NCI-H2029 treated with DMSO at 0.1 percent for 48 hours (cell line): ENCODE measurements at places on chromosomes 1 and 21.

DNA sequence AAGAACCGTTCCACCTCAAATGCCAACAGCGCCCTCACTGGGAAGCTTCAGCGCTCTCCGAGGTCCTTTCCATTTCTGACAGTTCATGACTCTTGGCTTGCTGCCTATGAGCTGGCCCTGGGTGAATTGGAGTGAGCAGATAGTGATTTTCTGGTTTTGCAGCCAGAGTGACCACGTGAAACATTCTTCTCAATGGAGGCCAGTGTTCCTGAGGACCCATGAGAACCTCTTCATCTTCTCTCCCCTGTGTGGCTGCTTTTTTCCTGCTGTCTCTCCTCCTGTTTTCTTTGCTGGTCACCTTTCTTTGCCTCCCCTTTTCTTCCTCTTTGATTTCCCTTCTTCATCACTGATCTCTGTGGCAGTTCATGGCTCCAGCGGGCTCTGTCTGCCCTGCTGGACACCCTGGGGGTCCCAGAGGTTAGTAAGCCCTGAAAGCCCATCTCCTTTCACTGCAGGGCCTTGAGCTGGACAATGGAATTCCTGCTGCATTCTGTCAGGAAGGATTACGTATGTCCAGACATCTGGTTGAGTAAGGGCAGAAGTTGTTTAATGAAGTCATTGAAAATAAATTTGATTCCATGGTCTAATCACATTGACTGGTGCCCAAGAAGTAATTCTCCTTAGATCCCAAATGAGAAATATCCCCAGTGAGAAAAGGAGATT lies 29.9 kb downstream of the VASH2 start:
- DNase-seq: no peak

GRCh38 chr1:7984811-7985210 lies 23.3 kb downstream of the PARK7 start:
- DNase-seq: no peak

GRCh38 chr1:157856538-157856937 lies 14.9 kb upstream of the CD5L start:
- no peak for DNase-seq

- DNase-seq: no peak
These were observed 8.7 kb downstream of the TNFRSF14 start for GRCh38 chr1:2564815-2565374.

DNA sequence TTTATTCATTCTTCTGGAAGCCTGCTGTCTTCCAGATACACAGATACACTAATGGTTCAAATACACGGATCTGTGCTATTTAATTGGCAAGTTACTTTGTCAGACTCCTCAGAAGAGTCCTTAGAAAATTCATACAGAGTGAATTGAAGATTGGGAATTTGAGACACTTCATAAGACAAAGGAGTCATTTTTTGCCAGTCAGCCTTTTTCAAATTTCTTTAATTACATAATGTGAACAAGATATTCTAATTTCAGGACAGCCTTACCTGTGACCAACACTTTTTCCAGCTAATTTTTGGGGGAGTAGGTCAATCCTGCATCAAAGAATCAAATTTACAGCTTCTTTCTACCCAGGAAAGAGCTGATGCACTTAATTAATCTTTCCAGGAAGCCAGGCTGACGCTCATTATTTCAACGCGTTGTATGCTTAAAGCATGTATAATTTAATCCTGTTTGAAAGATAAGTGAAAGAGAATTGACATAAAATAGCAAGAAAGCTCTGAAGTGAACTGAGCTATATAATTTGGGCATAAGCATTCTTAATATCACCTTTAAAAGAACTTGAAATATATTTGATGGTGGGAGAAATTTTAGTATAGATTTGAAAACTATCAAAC lies 12.8 kb upstream of the NRIP1 start:
- no peak for DNase-seq

GRCh38 chr1:179781962-179782361 lies 38.9 kb downstream of the FAM163A start:
- no peak for DNase-seq

GRCh38 chr1:33168556-33169289 lies 13.1 kb downstream of the TRIM62 start:
- no peak for DNase-seq

DNA sequence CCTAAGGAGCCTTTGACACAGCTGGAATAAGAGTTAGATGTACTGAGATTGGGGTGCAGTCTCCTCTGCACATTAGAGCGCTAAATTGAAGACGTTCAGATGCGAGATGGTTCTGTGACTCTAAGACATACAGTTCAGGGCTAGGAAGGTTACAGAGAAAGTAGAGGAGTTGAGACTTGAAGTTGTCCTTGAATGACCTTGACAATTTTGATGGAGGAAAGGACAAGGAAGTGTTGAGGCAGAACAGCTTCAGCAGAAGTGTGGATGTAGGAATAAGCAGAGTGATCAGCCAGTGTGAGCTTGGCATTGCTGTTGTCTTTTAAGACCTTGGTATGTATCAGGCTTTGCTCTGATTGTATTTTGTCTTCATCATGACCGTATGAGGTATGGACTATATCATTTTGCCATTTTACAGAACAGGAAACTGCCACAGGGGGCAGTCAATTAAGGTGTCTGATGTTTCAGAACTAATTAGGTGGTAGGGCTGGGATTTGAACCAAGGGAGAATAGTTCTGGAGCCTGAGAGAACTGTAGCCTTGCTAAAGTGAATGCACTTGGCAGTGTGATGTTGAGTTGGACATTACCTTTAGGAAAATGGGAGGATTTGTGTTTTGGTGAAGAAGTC lies 9.2 kb downstream of the TTF2 start:
- DNase-seq: no peak

GRCh38 chr1:92482665-92483609 lies 3.8 kb downstream of the GFI1 start:
- no peak for DNase-seq

GRCh38 chr1:116712510-116712909 lies 41.7 kb upstream of the CD2 start:
- DNase-seq: no peak

DNA sequence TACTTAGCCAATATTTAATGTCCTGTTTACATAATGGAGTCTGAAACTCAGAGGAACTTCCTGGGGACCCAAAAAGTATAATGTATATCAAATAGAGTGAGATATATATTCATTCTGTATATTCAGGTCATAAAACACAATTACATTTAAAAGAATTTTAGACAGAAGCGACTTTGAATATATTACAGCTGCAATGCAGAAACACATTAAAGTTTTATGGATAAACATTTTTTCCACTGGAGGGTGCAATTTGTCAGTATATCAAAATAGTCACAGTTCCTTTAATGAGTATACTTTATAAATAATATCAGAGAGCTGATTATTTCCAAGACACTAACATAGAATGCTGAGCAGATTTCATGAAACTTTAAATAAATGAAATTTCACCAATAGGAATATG lies 43.9 kb upstream of the CRB1 start:
- DNase-seq: no peak

DNA sequence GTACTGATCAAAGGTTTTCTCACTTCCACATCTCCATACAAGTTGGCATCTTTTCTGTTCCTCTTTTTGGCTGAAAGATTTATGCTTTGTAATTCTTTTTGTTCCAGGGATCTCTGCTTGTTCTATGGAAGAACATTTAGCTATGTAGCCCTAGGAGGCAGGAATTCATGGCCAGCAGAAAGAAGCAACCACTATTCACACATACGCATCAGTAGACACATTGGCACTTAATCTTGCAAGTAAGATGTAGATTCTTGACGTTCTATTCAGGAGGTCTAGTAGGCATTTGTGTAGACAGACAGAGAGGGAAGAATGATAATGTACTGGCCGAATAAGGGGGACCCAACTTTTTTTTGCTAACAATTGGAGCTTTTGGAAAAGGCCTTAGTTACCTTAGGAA lies 336.0 kb downstream of the NUF2 start:
- no peak for DNase-seq

DNA sequence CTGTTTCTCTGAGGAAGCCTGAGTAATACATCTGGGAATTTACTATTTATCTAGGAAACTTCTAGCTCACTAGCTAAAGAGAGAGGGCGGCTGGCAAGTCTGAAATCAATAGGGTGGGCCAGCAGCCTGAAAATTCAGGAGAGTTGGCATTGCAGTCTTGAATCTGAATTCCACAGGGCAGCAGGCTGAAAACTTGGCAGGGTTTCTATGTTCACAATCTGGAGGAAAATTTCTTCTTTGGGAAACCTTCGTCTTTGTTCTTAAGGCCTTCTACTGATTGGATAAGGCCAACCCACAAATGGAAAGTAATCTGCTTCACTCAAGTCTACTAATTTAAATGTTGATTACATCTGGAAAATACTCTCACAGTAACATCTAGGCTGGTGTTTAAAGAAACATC lies 101.0 kb upstream of the COG2 start:
- no peak for DNase-seq

- DNase-seq: no peak
These were observed 298.9 kb downstream of the RYR2 start for GRCh38 chr1:237340892-237341291.

DNA sequence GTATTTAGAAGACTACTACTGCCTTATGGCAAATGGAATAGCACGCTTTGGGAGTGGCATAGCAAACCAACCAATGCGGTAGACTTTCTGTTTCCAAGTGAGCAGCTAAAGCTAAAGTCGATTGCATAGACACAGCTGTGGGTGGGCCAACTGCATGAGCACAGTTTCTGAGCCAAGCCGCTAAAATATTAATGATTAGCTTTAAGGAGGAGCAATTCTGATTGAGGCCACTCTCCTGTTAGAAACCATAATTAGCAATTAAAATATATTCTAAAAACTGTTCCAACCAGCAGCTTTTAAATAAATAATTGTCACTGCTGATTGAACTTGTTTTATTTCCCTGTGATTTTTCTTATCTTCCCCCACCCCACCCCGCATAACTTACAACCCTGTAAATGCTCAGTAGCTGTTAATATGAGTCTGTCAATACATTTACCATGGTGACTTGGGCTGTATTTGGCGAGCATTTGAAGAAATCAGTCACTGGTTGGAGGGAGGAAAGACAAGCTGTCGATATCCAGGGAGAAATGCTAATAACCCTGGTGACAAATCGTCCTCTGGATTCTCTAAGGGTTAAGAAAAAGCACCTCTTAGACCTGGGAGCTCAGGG lies 32.2 kb downstream of the RNF220 start:
- DNase-seq: no peak

DNA sequence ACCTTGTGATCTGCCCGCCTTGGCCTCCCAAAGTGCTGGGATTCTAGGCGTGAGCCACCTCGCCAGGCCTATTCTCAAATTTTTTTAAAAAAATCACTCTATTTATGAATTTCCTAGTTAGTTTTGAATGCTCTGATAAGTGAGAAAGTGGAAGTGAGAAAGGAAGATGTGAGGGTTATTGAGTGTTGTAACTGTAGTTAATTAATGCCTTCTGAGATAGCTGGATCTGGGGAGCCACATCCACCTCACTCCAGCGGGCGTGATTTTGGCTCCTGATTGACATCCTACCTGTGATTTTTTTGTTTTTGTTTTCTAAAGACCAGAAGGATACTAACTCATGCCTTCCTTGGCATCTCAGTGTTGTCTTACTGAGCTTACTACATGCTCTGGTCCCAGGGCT lies 65.6 kb downstream of the ST3GAL3 start:
- DNase-seq: no peak

DNA sequence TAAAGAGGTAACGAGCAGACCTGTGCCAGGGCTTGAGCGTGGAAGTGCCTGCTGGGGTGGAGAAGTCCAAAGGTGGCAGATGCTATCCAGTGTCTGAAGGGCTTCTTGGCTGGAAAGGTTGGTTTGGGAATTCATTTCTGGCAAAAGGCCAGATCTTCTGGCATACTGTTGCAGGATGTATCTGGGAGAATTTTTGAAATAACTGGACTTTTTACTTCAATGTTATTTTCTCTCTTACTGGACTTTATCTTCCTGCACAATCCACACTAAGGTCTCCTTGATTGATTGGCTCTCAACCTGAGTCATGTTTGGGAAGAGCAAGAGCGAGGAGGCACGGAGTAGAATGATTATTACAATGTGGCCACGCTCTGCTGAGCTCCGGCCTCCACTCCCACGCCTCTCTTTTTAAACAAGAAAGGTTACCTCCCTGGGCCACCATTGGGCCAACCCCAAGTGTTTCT lies 278.4 kb downstream of the TM2D1 start:
- DNase-seq: peak; percentile 74

GRCh38 chr1:116408193-116408592 lies 35.1 kb downstream of the ATP1A1 start:
- no peak for DNase-seq

- DNase-seq: no peak
These were observed 35.2 kb downstream of the RAP1A start for GRCh38 chr1:111654839-111655238.

GRCh38 chr1:231340328-231341013 lies 2.4 kb downstream of the SPRTN start:
- DNase-seq: no peak

DNA sequence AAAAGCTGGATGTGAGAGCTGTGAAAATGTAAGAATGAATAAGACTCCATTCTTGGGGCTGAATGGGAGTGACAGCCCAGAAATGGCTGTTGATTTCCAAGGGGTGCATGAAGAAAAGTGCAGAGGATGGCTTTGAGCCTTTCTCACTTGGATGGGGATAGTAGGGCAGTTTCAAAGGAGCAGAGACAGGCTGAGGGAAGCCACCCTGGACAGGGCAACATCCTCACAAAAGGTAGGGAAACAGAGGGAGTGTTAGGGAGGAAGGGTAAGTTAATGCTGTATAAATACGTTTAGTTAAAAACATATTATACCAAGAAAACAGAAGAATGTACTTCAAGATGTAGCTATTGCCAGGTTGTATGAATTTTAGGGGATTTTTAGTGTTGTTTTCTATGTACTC lies 38.1 kb downstream of the GADD45A start:
- no peak for DNase-seq

- no peak for DNase-seq
These were observed 9.3 kb upstream of the F3 start for GRCh38 chr1:94550800-94551241.

GRCh38 chr1:56563568-56563967 lies 15.8 kb downstream of the PLPP3 start:
- DNase-seq: no peak

GRCh38 chr1:86706018-86706635 lies 1.8 kb downstream of the SH3GLB1 start:
- DNase-seq: no peak

- DNase-seq: no peak
These were observed 7.4 kb upstream of the MOB3C start for GRCh38 chr1:46623743-46624644.

DNA sequence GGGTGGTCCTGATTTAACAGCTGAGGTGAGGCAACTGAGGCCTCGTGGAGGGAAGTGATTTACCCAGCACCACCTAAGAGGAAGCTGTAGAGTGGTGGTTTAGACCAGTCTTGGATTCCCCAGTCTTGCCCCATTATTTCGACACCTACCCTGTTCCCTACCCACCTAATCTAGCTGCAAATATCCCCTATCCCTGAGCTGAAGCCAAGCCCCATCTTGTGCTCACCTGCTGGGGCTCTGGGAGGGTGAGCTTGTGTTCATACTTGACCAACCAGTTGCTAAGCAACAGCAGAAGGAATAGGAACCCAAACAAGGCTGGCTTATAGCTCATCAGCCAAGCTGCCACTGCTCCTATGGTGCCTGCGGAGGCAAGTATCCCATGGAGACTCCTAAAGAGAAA lies 2.0 kb downstream of the TEX46 start:
- peak; percentile 54 for DNase-seq

GRCh38 chr1:204672482-204673121 lies 12.9 kb downstream of the LRRN2 start:
- DNase-seq: no peak
